ENCODE measurements at places on chromosomes 6 and 20.
A peak's percentile ranks its signal among the peaks of the same experiment; 100 is the strongest.

- no peak overlapping the region for H3K27ac ChIP-seq
- H3K36me3 ChIP-seq, result no peaks in the 10 kb centered on the region
- H3K4me3 ChIP-seq, result no peak overlapping the region
- peaks cover 37% of the 10 kb centered on the region for H3K4me1 ChIP-seq
- no peaks in the 10 kb centered on the region for H3K27me3 ChIP-seq
- DNase-seq, result no peak
Measured at GRCh38 chr6:437037-437392, 45.5 kb downstream of the IRF4 start.

GRCh38 chr6:105745464-105746129 is 340.5 kb upstream of the PRDM1 start:
- no peaks in the 10 kb centered on the region for H3K36me3 ChIP-seq
- H3K27me3 ChIP-seq, result peaks cover 11% of the 10 kb centered on the region
- H3K4me3 ChIP-seq, result no peak overlapping the region
- H3K27ac ChIP-seq, result no peak overlapping the region
- peaks cover 19% of the 10 kb centered on the region for H3K4me1 ChIP-seq
- no peak for DNase-seq

GRCh38 chr20:62288535-62289105 is 14.2 kb upstream of the ADRM1 start:
- no peak for DNase-seq
- no peak overlapping the region for H3K27ac ChIP-seq
- no peak overlapping the region for H3K4me3 ChIP-seq
- no peaks in the 10 kb centered on the region for H3K27me3 ChIP-seq
- peaks cover 10% of the 10 kb centered on the region for H3K36me3 ChIP-seq
- peaks cover 5% of the 10 kb centered on the region for H3K4me1 ChIP-seq

DNA sequence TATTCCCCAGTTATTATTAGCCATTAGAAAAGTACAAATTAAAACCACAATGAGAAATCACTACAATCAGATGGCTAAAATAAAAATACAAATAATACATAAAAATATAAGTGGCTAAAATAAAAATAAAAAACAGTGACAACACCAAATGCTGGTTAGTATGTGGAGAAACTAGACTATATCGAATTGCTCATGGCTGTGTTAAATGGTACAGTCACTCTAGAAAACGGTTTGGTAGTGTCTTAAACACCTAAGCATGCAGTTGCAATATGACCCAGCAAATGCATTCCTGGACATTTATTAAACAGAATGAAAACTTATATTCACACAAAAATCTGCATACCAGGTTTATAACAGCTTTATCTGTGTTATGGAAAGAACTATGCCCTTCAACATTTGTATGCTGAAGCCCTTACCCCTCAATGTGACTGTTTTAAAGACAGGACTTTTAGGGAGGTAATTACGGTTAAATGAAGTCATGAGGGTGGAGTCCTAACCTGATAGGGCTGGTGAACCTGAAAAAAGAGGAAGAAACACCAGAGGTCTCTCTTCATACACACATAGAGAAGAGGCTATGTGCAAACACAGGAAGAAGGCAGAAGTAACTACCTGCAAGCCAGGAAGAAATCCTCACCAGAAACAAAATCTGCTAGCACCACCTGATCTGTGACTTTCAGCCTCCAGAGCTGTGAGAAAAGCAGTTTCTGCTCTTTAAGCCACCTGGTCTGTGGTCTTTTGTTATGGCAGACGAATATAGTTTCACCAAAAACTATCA is 84.9 kb downstream of the ASCC3 start:
- peaks cover 1% of the 10 kb centered on the region for H3K4me1 ChIP-seq
- H3K27me3 ChIP-seq, result no peaks in the 10 kb centered on the region
- H3K36me3 ChIP-seq, result peaks cover 32% of the 10 kb centered on the region
- H3K27ac ChIP-seq, result no peak overlapping the region
- no peak overlapping the region for H3K4me3 ChIP-seq
- DNase-seq, result no peak

GRCh38 chr6:154572556-154572955 is 62.1 kb upstream of the CNKSR3 start:
- no peak for DNase-seq
- H3K4me3 ChIP-seq, result no peak overlapping the region
- no peaks in the 10 kb centered on the region for H3K27me3 ChIP-seq
- no peaks in the 10 kb centered on the region for H3K4me1 ChIP-seq
- H3K36me3 ChIP-seq, result no peaks in the 10 kb centered on the region

DNA sequence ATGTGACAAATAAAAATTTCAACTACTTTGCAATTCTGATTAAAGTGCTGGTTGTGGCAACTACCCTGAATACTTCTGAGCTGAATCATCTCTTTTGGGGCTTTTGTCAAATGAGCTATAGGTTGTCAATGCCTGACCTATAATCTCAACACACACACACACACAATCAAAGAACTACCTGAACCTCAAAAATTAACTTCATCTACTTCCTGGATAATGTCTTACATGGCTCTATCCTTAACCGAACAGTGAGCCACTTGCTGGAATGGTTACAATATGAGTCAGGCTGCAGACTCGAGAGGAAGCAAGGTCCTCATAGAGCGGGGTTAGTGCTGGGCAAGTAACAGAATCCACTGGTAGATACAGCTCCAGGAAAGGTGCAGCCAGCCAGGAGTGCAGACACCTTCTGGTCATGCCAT is 70.6 kb upstream of the DST start:
- H3K4me3 ChIP-seq, result no peak overlapping the region
- peaks cover 1% of the 10 kb centered on the region for H3K27me3 ChIP-seq
- no peak overlapping the region for H3K27ac ChIP-seq
- H3K36me3 ChIP-seq, result no peaks in the 10 kb centered on the region
- no peaks in the 10 kb centered on the region for H3K4me1 ChIP-seq

DNA sequence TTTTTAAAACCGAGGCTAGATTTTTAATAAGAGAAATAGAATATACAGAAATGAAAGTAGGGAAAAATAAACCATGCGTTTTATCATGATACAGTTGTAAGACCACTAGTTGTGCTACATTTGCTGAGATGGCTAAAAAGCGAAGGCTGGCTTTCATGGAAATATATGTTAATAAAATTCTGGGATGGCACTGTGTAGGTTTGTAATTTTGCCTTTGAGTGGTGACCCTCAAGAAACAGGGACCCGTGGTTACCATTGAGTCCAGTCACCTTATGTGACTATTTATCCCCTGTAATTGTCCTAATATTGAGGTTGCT is 233.8 kb downstream of the ARHGAP18 start:
- no peak overlapping the region for H3K4me3 ChIP-seq
- no peaks in the 10 kb centered on the region for H3K4me1 ChIP-seq
- DNase-seq, result no peak
- no peaks in the 10 kb centered on the region for H3K27me3 ChIP-seq
- H3K27ac ChIP-seq, result no peak overlapping the region
- no peaks in the 10 kb centered on the region for H3K36me3 ChIP-seq

GRCh38 chr6:104623052-104623690 is 236.5 kb downstream of the HACE1 start:
- H3K27me3 ChIP-seq, result peaks cover 7% of the 10 kb centered on the region
- H3K4me3 ChIP-seq, result no peak overlapping the region
- H3K27ac ChIP-seq, result no peak overlapping the region
- peaks cover 7% of the 10 kb centered on the region for H3K4me1 ChIP-seq
- no peaks in the 10 kb centered on the region for H3K36me3 ChIP-seq

GRCh38 chr20:37669773-37670236 is 24.0 kb upstream of the CTNNBL1 start:
- H3K4me1 ChIP-seq, result peaks cover 5% of the 10 kb centered on the region
- H3K4me3 ChIP-seq, result no peak overlapping the region
- no peak overlapping the region for H3K27ac ChIP-seq
- H3K36me3 ChIP-seq, result no peaks in the 10 kb centered on the region
- DNase-seq, result no peak

GRCh38 chr20:6613280-6613861 is 154.1 kb upstream of the BMP2 start:
- no peak for DNase-seq
- H3K4me3 ChIP-seq, result no peak overlapping the region
- H3K27me3 ChIP-seq, result no peaks in the 10 kb centered on the region
- H3K27ac ChIP-seq, result no peak overlapping the region
- H3K36me3 ChIP-seq, result no peaks in the 10 kb centered on the region

DNA sequence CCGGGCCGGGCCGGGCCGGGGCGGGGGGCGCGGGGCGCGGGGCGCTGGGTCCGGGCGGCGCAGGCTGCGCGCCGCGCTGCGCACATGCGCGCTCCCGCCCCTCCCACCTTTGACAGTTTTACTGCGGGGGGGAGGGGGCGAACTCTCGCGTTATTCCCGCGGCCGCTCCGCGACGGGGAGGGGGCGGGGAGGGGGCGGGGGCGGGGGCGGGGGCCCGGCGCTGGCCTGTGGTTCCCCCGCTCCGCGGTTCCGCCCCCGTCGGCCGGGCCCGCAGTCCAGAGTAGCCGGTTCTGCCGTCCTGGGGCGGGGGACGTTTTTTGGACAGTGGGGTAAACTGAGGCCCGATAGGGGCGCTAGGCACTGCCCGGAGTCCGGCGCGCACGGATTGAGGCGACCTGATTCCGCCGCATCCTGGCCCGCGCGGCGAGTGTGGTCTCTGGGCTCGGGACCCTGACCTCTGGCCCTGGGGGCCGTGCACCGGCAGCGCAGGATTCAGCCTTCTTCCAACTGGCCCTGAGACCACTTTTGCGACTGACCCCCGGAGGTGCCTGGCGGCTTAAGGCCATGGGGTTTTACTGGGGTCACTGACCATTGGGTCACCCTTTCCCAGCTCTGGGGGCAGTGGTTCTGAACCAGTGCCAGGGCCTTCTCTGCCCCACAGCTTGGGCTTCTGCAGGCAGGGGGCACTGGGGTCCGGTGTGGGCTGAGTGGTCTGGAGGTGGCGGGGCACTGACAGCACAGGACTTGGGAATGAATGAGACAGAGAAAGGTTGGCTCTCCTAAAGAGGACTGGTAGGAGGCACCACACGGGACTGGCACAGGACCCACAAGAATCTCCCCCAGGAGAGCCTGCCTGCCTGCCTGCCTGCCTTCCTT is at the start of gene ZNF512B:
TSS of gene ZNF512B (minus strand) at position 93 of the 876 bp plus-strand sequence. CDS start 1,980 bp downstream, outside the sequence.
- DNase-seq, result peak; percentile 67
- H3K27me3 ChIP-seq, result no peaks in the 10 kb centered on the region
- H3K4me3 ChIP-seq, result peak within 1 kb of the TSS; percentile 81
- H3K36me3 ChIP-seq, result peaks cover 12% of the 10 kb centered on the region

DNA sequence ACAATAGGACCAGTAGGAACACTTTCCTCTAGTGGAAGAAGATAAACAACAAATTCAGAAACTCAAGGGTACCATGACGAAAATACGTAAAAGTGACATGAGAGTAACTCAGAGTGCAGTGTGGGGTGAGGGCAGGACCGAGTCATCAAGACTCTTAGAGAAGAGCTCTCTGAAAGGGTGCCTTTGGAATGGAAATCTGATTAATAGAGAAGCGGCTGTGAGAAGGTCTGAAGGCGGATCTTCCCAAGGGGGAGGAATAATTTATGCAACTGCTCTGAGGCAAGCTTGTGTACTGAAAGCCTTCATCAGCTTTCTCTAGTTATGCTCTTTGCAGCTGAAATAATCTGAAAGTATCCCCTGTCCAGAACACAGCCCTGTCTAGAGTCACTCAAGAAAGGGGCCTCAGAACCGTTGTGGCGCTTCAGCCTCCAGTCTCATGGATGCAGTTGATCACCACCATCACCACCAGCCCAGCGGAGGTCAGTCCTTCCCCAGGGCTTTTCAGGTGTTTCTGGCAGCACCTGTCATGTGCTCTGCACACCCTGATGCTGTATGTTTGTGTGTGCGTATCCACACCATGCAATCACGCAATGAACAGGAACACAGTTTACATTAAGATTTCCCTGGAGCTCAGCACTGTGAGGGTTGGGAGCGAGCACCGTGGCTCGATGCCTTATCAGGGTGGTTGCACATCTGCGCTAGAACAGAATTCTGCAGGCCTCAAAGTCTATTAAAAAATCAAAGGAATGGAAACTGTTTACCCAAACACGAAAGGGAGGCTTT is 396.5 kb downstream of the SMOC2 start:
- no peak for DNase-seq
- H3K4me3 ChIP-seq, result no peak overlapping the region
- H3K27me3 ChIP-seq, result peaks cover 14% of the 10 kb centered on the region
- H3K36me3 ChIP-seq, result no peaks in the 10 kb centered on the region
- H3K27ac ChIP-seq, result no peak overlapping the region

DNA sequence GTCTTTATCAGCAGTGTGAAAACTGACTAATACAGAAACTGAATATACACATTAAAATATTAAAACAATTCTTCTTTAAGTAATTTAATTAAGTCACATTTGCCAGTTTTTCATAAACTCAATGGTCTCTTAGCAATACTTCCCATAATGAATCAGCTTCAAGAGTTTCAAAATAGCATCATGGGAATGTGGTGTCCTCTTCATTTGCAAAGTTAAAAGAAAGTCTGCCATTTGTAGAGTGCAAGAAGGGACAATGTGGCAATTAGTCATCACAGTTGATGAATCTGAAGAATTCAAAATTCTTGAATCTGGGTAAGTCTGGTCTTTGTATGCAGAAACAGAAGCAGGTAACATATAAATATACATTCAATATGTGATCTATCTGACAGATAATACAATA is 38.7 kb downstream of the SYNE1 start:
- no peaks in the 10 kb centered on the region for H3K4me1 ChIP-seq
- peaks cover 1% of the 10 kb centered on the region for H3K27me3 ChIP-seq
- no peak overlapping the region for H3K27ac ChIP-seq
- no peak overlapping the region for H3K4me3 ChIP-seq
- H3K36me3 ChIP-seq, result no peaks in the 10 kb centered on the region

- H3K27me3 ChIP-seq, result peaks cover 38% of the 10 kb centered on the region
- no peak overlapping the region for H3K4me3 ChIP-seq
- no peaks in the 10 kb centered on the region for H3K36me3 ChIP-seq
- H3K4me1 ChIP-seq, result peaks cover 8% of the 10 kb centered on the region
Measured at GRCh38 chr6:11039040-11039439, 5.1 kb downstream of the ELOVL2 start.

GRCh38 chr6:41408982-41409381 is 73.6 kb downstream of the NCR2 start:
- H3K27ac ChIP-seq, result no peak overlapping the region
- no peak overlapping the region for H3K4me3 ChIP-seq
- no peaks in the 10 kb centered on the region for H3K4me1 ChIP-seq
- peaks cover 14% of the 10 kb centered on the region for H3K27me3 ChIP-seq

DNA sequence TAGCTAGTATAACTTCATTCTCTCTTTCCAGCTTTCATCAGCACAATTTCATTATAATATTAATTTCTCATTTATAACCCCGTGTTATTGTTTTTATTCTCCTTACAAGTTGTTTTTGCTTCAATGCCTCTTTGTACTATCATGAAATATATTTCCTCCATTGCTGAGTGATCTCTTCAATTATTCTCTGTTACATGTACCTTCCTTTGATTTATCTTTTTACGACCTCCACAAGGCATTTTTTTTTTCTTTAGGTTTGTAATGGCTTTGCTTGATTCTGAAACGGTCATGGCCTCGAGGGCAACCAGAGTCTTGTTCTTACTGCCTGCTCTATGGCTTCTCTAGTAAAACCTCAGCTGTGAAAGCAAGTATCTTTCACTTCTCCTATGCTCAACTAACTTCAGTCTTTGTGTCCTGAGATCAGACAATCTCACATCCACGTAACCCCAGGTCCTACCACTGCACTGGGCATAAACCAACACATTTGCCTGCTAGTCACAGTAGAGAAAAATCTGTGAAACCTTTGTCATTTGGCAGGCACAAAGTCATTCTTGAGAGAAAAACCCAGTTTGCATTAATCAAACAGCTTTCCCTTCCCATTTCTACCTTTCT is 119.9 kb downstream of the UST start:
- H3K4me3 ChIP-seq, result no peak overlapping the region
- H3K27me3 ChIP-seq, result no peaks in the 10 kb centered on the region
- H3K36me3 ChIP-seq, result no peaks in the 10 kb centered on the region
- H3K4me1 ChIP-seq, result peaks cover 55% of the 10 kb centered on the region
- no peak for DNase-seq
- no peak overlapping the region for H3K27ac ChIP-seq

- H3K36me3 ChIP-seq, result no peaks in the 10 kb centered on the region
- no peak for DNase-seq
- no peak overlapping the region for H3K27ac ChIP-seq
- no peaks in the 10 kb centered on the region for H3K4me1 ChIP-seq
Measured at GRCh38 chr6:159910342-159910741, 19.6 kb downstream of the MAS1 start.

All from activated CD4-positive, alpha-beta memory T cell treated with anti-CD3 and anti-CD28 coated beads for 36 hours (primary cell).